Gastrocnemius medialis (tissue), 4 donors: ENCODE measurements at places on chromosomes 16 and 17.
A peak's percentile ranks its signal among the peaks of the same experiment; 100 is the strongest.

- DNase-seq = no peak
Observed at GRCh38 chr17:81341516-81342268, 46.6 kb upstream of the SLC38A10 start.

GRCh38 chr16:11560701-11561453 lies 25.8 kb downstream of the LITAF start:
- DNase-seq = peak; percentile 28

- DNase-seq = no peak
Observed at GRCh38 chr17:20012017-20012536, 2.9 kb downstream of the SPECC1 start.

GRCh38 chr17:57548421-57549410 lies 196.4 kb downstream of the CCDC182 start:
- no peak for DNase-seq

- DNase-seq = peak; percentile 43
Observed at GRCh38 chr16:2223942-2224486, 623 bp downstream of the E4F1 start.

- DNase-seq = no peak
Observed at GRCh38 chr16:85767531-85767930, 16.6 kb upstream of the C16orf74 start.
